ENCODE measurements at places on chromosomes 11 and 22.

- DNase-seq, result no peak
Observed at GRCh38 chr22:44941207-44941606, 68.6 kb downstream of the PHF21B start.

- no peak for DNase-seq
Observed at GRCh38 chr11:47154616-47155570, 21.8 kb downstream of the ARFGAP2 start.

DNA sequence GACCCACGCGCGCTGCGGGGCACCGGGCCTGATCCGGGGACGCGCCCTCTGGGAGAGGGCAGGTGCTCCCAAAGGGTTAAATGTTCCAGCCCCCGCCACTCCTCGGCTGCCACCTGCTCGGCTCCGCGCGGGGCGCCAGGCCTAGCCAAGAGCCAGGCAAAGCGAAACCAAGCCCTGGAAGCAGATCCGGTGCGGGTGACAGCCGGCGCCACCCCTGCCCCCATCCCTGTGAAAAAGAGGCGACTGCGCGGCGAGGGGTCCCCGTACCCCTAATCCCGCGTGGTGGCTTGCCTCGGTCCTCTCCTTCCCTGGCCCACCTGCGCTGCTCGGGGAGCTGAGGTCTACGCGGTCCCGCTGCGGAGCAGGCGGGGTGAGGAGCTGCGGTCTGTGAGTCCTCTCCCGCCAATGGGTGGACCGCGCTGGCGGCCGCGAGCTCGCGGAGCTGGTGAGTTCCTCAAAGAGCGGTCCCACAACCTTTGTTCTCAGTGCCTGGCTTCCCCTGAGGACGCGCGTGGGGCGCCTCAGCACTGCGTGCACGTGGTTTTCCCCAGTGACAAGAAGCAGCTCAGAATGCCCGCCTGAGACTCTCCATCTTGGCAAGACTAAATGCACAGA, at the start of gene ME3:
Gene ME3 (minus strand): TSS at position 610 of the 615 bp plus-strand sequence.
- peak; percentile 68 for DNase-seq

GRCh38 chr11:74923125-74923524, 25.8 kb downstream of the XRRA1 start:
- no peak for DNase-seq

DNA sequence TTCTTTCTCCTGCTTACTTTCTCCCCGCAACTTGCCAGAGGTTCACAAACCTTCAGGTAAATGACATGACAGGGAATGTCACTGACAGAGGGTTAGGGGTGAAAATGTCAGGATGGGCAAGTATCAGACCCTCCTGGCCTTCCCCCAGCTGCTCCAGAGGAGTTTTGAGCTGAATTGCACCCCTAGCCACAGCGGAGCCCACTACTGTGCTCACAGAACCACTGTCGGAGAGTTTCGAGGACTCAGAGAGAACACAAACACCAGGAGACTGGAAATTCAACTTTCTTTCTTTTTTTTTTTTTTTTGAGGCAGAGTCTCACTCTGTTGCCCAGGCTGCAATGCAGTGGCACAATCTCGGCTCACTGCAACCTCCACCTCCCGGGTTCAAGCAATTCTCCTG, 21.5 kb upstream of the P2RY2 start:
- DNase-seq, result no peak

- no peak for DNase-seq
Observed at GRCh38 chr11:44403587-44404273, 93.8 kb upstream of the ALX4 start.

- no peak for DNase-seq
Observed at GRCh38 chr22:48622891-48623545, 1204.7 kb downstream of the BRD1 start.

DNA sequence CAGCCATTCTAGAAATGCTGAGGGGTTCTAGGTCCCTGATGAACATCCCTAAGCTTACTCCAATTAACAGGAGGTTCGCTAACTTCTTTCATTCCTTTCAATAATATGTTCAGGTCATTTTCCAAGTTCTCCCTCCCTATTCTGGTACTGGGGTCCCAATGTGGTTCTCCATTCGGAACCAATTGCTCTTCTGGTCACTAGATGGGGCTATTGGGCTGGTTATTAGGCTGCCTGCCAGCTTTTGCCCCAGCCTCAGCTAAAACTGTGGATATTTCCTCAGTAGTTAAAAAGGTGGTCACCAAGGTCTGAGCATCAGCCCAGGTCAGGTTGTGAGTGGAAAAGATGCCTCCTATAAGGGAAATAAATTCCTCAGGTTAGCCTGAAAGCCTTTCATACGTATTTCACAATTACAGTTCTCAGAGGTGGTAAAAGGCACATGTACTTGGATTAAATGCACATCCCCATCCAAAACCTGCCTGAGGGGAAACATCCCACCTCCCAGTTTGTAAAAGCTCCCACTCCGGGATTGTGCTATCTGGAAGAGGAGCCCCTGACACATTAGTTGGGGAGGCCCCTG, 161.1 kb upstream of the CCDC179 start:
- peak; percentile 18 for DNase-seq

DNA sequence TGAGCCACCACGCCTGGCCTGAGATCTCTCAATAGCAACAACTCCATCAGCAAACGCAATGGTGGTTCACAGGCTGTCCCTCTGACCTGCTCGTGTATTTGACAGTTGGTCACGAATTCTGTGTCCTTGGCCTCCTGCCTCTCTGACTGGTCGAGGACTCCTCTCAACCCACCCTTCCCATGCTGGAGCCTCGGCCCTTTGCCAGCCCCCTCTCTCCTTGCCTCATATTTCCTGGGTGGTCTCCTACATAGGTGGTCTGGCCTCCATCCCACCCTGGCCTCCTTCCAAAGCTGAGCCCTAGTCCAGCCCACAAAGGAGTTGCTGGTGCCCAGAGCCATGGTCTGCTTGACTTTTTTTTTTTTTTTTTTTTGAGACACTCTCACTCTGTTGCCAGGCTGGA, 11.4 kb upstream of the A4GALT start:
- DNase-seq, result no peak

GRCh38 chr11:94721565-94722292, 46.4 kb upstream of the AMOTL1 start:
- no peak for DNase-seq

GRCh38 chr11:128771102-128771501, 77.2 kb downstream of the FLI1 start:
- DNase-seq, result no peak

- DNase-seq, result no peak
Observed at GRCh38 chr11:1208394-1209261, 14.2 kb upstream of the MUC5B start.

- DNase-seq, result no peak
Observed at GRCh38 chr11:25790396-25790795, 541.5 kb upstream of the ANO3 start.

DNA sequence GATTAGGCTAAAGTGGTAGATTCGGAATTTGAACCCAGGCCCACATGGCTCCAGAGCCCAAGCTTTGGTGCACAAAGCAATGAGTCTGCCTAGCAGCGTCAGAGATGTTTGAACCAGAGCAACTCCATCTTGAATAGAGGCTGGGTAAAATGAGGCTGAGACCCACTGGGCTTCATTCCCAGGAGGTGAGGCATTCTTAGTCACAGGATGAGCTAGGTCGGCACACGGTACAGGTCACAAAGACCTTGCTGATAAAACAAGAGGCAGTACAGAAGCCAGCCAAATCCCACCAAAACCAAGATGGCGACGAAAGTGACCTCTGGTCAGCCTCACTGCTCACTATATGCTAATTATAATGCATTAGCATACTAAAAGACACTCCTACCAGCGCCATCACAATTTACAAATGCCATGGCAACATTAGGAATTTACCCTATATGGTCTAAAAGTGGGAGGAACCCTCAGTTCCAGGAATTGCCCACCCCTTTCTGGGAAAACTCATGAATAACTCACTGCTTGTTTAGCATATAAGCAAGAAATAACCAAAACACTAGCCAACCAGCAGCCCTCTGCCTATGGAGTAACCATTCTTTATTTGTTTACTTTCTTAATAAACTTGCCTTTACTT, 40.3 kb upstream of the DAGLA start:
- no peak for DNase-seq

DNA sequence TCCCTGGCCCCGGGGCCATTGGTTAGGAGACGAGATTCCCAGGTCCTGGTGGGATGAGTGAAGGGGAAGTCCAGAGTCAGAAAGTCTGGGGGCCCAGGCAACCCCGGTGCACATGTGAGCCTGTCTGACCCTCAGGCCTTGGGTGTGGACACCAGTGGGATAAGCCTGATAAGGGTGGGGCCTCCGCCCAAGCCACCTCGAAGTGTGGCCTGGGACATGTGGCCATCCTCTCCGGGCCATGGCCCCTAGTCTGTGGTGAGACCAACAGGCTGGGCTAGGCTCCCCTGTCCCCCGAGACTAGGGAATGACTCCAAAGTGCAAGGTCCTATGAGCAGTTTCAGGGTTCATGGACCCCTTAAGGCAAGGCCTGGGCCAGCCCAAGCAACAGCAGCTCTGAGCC, 6.3 kb downstream of the CABP7 start:
- DNase-seq, result no peak

GRCh38 chr11:17783878-17784277, 49.3 kb downstream of the KCNC1 start:
- no peak for DNase-seq

- no peak for DNase-seq
Observed at GRCh38 chr11:115985896-115986295, 481.7 kb upstream of the CADM1 start.

GRCh38 chr11:32139896-32140520, 49.1 kb downstream of the RCN1 start:
- DNase-seq, result no peak

GRCh38 chr11:45869551-45869950, 15.9 kb upstream of the MAPK8IP1 start:
- DNase-seq, result no peak

GRCh38 chr11:128824191-128825049, 42.7 kb downstream of the KCNJ1 start:
- no peak for DNase-seq

GRCh38 chr11:95898782-95899181, 25.1 kb downstream of the MTMR2 start:
- no peak for DNase-seq

DNA sequence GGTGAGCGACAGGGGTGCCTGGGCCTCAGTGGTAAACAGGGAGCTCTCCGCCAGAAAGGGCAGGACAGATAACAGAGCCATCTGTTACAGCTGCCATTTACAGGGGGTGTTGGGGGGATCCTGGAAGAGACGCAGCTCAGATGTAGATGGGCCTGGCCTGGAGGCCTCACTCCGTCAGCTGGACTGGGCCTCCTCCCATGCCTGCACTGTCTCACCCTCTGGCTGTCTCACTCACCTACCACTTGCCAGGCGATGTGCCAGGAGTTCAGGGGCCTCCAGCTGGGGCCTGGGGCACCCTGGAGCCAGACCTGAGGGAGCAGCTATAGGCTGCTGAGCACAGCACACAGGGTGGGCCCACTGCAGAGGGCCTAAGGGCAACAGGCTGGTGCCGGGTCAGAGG, 16.3 kb upstream of the SUSD2 start:
- DNase-seq, result no peak

Data from suppressor macrophage treated with lipopolysaccharide for 4 hours (primary cell).